Suprapubic skin (tissue), 4 donors: ENCODE measurements at places on chromosomes 11 and 22. TPM values are rescaled to one million over a fixed set of nuclear protein-coding genes. Genes with fewer than 3 reads are reported as not detected.
A peak's percentile ranks its signal among the peaks of the same experiment; 100 is the strongest.

- H3K27ac ChIP-seq = no peak overlapping the region
- H3K27me3 ChIP-seq = peaks cover 37% of the 10 kb centered on the region
- no peak for DNase-seq
- no peaks in the 10 kb centered on the region for H3K36me3 ChIP-seq
Observed at GRCh38 chr22:44964722-44965078, 45.1 kb downstream of the PHF21B start.

- DNase-seq = no peak
- H3K36me3 ChIP-seq = no peaks in the 10 kb centered on the region
- peaks cover 14% of the 10 kb centered on the region for H3K4me1 ChIP-seq
- no peak overlapping the region for H3K27ac ChIP-seq
- no peak overlapping the region for H3K4me3 ChIP-seq
Observed at GRCh38 chr11:87351676-87352075, 313.9 kb downstream of the TMEM135 start.

TNNI2 gene
- total RNA-seq = 63.6 TPM

FBLN1 gene
- total RNA-seq = 111 TPM

NOX4 gene
- 1.4 TPM for total RNA-seq

PPME1 gene
- total RNA-seq = 40.1 TPM

OR4D5 gene
- total RNA-seq = not detected

- H3K4me3 ChIP-seq = no peak overlapping the region
- H3K36me3 ChIP-seq = no peaks in the 10 kb centered on the region
- H3K27ac ChIP-seq = no peak overlapping the region
Observed at GRCh38 chr22:47124451-47124881, 362.0 kb downstream of the TBC1D22A start.

RASD2 gene
- total RNA-seq = 0.93 TPM

NCAPH2 gene
- 51.4 TPM for total RNA-seq

OR2AG2 gene
- total RNA-seq = 0.24 TPM

DNA sequence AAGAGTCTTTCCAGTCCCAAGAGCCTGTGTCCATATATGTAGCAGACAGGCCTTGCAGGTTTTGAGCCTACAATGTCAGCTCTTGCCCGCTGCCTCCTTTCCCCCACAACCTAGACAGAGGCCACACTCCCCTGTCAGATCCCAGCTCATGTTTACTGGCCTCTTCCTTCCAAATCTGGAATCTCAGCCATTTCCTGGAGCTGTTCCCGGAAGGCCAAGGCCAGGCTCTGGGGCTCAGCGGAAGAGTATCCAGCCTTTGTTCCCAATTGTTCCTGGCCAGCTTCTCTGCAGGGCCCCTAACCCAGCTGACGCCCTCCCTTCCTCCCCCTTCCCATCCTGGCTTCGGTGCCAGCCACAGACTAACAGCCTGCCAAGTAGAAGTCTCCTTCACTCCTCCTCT, 1.0 kb upstream of the ROBO4 start:
- H3K27me3 ChIP-seq = no peaks in the 10 kb centered on the region
- H3K36me3 ChIP-seq = no peaks in the 10 kb centered on the region
- H3K4me3 ChIP-seq = no peak overlapping the region
- H3K4me1 ChIP-seq = peaks cover 43% of the 10 kb centered on the region
- H3K27ac ChIP-seq = peak overlapping the region; percentile 66

MIOX gene
- not detected for total RNA-seq

SLC17A6 gene
- total RNA-seq = not detected

- no peak overlapping the region for H3K4me3 ChIP-seq
- no peaks in the 10 kb centered on the region for H3K36me3 ChIP-seq
- peaks cover 14% of the 10 kb centered on the region for H3K4me1 ChIP-seq
- peaks cover 18% of the 10 kb centered on the region for H3K27me3 ChIP-seq
- H3K27ac ChIP-seq = no peak overlapping the region
Observed at GRCh38 chr11:119905162-119905561, 176.2 kb upstream of the NECTIN1 start.

DNA sequence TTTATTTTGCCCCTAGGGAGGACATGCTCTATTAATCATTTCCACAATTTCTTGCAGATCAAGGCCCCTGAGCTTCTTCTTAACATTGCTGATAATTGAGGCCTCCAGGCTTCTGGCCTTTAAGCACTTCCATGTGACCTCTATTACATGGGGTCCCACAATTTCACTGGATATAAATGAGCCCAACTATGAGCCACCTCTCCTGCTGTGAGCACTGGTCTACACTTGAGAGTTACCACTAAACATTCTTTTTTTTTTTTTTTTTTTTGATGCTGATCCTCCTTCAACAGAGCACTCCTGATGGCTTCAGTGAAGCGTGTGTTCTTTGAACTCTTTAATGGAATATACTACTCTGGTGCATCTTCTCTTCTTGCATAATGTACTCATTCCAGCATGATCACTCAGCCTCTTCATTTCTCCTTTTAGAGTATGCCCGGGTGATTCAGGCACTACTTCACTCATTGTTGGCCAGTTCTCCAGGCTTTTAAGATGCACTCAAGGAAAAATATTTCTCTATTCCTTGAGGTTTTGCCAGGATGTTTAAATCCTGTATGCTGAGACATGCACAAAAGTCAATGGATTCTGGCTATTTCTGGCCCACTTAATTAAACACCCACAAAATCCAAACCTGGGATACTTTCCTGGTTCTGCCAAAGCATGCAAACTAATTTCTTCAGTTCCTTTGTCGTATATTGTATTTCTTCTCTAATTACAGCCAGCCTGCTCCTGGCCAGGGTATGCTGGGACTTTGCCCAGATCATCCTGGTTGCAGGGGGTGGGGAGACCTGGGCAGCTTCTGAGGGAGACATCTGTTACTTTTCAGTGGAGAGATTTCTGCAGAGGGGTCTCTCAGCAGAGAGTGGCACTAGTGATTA, 257.8 kb upstream of the LUZP2 start:
- H3K4me3 ChIP-seq = no peak overlapping the region
- H3K27ac ChIP-seq = no peak overlapping the region
- no peak for DNase-seq

DNA sequence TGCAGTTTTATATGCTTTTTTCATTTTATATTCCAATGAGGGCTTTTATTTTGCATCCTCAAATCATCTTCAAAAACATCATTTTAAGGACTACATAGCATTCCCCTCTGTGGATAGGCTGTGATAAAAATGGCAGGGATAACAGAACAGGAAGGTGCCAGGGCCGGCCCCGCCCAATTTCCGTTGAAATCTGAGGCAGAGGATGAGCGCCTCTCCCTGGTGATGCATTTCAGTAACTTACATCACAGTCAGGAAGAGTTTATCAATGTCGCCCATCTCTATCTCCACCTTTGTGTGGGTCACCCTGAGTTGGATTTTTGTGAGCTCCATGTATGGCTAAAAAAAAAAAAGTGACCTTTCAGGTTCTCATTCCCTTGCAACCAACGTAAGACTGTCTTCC, 201.6 kb downstream of the DSCAML1 start:
- no peak overlapping the region for H3K4me3 ChIP-seq
- no peak for DNase-seq
- no peaks in the 10 kb centered on the region for H3K36me3 ChIP-seq
- H3K27me3 ChIP-seq = peaks cover 33% of the 10 kb centered on the region

DNA sequence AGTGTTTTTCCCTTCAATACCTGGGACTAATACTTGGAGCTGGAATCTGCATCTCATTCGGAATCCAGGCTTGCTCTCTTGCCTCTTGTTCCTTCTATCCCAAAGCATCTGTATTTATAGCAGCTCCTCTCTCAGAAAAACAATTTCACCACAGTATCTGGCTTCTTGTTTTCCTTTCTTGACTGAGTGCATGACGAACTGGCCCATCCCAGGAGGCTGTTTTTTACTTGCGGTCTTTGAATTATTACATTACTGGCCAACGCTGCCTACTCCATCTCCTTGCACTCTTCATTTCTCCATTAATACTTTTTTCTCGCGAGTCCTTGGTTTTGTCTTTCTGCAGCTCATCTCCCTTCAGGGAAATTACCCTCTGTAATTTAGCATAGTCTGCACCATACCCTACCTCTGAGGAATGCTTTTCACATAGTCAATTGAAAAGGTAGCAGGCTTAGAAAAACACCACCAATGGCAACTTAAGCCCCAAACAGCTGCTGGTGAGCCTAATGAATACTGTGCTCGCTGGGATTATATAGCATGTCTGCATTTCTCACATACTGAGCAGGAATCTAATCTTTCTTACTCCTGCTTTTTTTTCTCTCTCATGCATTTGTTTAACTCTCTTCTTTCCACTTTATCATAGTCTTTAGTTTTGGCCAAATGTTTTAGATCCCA, 277.4 kb upstream of the SESN3 start:
- H3K36me3 ChIP-seq = no peaks in the 10 kb centered on the region
- H3K4me3 ChIP-seq = no peak overlapping the region
- H3K4me1 ChIP-seq = peaks cover 13% of the 10 kb centered on the region
- no peak overlapping the region for H3K27ac ChIP-seq
- H3K27me3 ChIP-seq = no peaks in the 10 kb centered on the region
- no peak for DNase-seq

GRCh38 chr11:35549787-35550186, 24.4 kb upstream of the PAMR1 start:
- no peaks in the 10 kb centered on the region for H3K27me3 ChIP-seq
- H3K27ac ChIP-seq = no peak overlapping the region
- no peak overlapping the region for H3K4me3 ChIP-seq
- no peak for DNase-seq
